NCI-H146 (cell line): ENCODE measurements at places on chromosomes 7 and 10.

DNA sequence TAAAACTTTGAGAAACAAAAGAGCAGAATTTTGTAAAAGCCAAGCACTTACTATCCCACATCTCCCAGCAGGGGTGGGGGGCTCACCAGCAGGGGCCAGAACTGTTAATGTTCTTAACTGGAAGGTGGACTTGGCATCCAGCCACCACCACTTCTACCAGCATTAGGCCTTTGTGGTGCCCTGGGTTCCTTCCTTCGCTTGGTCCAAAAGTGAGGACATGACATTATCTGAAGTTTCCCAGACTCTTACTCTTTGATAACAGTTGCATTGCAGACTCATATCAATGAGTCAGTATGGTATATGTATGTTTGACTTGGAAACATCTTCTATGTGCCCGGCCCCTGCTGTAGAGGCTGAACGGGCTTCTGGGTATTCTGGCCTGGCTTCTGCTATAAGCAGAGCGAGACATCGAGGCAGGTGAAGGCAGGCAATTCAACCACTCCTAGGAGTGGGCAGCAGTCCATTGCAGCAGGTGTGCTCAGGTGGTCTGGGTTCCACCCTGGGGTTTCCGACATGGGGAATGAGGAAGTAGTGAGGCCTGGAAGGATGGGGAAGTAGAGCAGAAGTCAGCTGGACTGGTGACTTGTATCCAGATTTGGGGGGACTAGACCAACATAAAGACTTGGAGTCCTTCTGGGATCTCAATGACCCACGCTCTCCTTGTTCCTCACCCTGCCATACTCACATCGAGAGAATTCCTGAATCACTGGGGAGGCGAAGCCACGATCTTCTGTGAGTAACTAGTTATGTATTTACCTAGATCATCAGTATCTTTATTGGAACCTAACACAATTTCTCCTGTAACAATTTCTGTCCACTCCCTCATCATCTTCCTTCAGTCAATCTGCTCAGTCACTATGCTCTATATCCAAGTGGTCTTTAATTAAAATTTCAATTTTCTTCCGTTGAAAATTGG is 4.1 kb downstream of the ZNF777 start:
- no peak for DNase-seq

- DNase-seq: no peak
Observed at GRCh38 chr7:21023841-21024484, 237.3 kb upstream of the SP8 start.

- DNase-seq: no peak
Observed at GRCh38 chr10:74922921-74923320, 96.5 kb downstream of the KAT6B start.

DNA sequence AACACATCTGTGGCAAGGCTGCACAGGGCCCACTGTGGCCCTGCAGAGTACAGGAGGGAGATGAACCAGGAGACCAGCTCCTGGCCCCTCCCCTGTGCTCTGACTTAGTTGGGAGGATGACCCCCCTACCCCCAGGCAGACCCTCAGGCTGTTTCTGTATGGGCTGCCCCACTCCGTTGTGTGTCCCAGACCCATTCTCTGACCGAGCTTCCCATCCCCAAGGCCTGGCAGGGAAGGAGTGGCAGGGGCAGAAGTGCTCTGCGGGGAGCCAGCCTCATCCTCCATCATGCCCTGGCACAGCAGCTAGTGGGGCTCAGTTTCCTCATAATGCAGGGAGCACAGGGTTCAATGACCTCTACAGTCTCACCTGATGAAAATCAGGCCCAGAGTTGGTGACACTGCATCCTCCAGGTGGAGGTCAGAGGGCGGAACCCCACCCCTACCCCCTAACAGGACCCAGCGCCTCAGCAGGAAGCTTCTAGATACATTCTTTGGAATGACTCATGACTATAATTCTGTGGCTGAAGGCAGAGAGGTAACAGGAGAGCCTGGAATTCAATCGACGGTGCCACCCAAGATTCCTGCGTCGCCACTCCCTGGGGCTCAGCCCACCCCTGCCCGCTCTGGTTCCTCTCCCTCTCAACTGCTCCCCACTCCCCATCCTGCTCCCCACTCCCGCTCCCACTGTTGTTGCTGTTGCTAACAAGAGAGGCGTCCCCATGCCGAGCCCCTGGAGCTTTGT is 18.2 kb downstream of the PODXL start:
- no peak for DNase-seq

DNA sequence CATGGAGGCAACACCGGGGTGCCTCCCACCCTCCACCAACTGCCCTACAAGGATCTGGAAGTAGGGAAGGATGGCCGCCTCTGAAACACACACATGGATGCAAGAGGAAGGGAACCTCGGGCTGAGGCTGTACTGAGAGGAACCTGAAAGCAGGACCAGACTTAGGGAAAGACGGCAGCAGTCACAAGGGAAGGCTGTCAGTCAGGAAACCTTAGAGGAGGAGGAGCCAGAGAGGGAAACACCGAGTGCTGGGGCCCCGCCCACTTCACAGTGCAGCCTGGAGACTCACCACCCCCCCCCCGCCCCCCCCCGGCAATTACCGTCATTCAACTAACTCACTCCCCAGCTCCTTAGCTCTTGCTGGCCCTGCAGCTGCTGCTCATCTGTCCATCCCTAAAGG is 2.5 kb downstream of the CYREN start:
- no peak for DNase-seq

GRCh38 chr7:117793521-117793920 is 79.7 kb downstream of the CTTNBP2 start:
- DNase-seq: no peak

DNA sequence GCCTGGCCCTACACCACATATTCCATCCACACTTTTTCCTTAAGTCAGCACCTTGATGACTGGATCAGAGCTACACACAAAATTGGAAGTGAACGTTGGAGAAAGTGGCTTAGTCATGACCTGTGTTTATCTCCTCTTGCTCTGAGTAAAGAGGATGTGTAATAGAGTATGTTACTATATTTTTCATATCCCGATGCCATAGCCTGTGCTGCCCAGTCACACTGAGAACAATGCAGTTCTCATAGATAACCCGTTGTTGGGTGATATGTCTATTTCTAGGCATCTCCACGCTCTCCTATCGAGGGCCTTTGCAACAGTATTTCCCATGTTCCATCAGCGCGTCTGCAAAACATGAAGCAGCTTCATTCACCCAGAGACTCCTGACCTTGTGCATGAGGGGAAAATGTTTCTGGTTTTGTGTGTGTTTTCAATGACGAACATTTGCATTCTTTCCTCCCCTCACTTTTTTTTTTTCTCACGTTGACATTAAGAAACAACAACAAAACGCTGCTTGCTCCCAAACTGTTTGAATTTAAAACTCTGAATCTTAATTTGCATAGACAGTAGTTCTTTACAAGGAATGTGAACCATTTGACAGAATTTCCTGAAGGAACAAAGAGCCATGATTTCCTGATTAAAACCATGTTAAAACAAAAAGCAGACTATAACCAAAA is 43.4 kb downstream of the GRK5 start:
- DNase-seq: no peak

DNA sequence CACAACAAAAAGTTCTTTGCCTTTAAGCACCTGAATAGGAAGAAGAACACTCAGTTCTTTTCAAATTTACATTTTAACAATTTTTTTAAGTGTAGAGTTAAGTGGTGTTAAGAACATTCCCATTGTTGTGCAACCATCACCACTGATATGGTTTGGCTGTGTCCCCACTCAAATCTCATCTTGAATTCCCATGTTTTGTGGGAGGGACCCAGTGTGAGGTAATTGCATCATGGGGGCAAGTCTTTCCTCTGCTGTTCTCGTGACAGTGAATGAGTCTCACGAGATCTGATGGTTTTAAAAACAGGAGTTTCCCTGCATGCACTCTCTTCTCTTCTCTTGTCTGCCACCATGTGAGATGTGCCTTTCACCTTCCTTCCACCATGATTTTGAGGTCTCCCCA is 155.7 kb downstream of the PLXNA4 start:
- no peak for DNase-seq

- no peak for DNase-seq
Observed at GRCh38 chr10:127872871-127873600, 19.7 kb downstream of the CLRN3 start.

DNA sequence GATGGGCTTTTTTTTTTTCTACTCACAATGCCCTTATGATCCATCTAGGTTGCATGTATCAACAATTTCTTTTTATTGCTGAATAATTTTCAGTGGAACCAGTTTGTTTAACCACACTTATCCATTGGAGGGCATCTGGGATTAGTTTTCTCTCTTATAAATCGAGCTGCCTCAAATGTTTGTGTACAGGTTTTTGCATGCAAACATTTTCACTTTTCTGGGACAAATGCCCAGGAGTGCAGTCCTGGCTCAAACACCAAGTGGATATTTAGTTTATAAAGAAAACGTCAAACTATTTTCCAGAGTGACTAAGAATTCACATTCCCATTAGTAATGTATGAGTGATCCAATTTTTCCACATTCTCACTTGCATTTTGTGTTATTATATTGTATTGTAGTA is 313.4 kb downstream of the CXCL12 start:
- no peak for DNase-seq

- no peak for DNase-seq
Observed at GRCh38 chr10:3763035-3763456, 22.0 kb downstream of the KLF6 start.

DNA sequence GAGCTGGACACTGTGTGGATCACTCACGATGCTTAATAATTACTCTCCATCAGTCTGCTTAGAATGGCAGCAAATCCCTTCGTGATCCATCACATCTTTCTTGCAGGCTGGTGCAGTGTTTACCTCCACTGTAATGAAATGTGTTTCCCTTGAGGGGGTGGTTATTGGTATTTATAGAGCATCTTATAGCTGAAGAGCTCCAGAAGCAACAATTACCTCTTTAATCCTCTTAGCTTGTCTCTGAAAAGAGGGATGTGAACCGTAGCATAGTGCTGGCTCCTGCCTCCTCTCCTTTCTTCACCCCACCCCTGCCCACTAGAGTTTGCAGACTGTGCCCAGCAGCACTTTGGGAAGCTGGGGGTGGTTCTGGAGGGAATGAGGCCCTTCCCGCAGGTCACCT is 132.6 kb downstream of the CAMK1D start:
- DNase-seq: no peak

DNA sequence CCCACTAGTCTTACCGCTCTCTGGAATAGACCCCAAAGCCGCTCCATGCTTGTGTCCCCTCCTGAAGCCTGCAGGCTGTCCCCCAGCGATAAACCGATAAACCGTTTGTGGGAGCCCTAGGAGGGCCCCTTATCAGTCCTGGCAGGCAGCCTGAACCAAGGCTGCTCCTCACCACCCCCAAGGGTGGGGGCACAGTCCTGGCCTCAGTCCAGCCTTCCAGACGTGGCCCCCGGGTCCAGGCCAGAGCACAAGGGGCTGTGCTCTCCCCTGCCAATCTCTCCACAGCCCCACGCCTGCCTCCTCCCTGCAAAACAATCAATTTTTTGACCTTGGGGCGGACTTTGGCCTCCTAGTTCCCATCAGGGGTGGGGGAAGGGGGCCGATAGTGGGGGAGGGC is at the start of gene TFR2:
TFR2 (minus strand) TSS at position 90 of the 397 bp plus-strand sequence; CDS start at position 47, 43 bp downstream.
- no peak for DNase-seq

DNA sequence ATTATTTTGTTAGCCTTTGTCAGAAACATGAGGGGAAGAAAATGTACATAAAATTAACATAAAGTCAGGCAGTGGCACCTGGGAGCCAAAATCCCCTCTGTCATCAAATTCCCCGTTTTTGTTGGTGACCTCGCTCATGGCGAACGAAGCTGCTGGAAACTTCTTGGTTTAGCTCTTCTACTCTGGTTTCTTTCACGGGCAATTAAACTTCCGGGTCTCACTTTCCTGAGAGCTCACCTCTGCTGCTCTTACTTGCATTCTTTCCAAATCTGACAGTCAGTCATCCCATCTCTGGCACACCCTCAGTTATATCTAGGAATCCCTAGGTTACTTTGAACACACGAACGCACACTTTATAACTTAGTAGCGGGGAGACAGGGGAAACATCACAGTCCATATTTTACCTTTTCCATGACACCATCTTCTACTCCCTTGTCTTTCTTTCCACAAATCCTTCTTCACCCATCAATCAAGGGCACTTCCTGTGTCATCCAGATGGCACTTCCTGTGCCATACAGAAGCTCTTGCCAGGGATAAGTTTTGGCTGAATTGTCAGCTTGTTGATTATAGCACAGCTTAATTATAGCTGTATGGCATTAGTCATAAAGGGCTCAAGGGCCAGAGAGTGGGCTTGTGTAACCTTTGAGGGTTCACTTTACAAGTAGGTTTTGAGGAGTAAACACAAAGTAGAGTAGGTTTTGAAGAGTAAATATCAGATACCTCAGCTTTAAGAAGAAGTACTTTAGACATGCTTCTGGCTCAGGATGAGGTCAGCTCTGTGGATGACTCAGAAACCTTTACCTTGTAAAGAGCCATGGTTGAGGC is 105.1 kb downstream of the GATA3 start:
- DNase-seq: no peak

DNA sequence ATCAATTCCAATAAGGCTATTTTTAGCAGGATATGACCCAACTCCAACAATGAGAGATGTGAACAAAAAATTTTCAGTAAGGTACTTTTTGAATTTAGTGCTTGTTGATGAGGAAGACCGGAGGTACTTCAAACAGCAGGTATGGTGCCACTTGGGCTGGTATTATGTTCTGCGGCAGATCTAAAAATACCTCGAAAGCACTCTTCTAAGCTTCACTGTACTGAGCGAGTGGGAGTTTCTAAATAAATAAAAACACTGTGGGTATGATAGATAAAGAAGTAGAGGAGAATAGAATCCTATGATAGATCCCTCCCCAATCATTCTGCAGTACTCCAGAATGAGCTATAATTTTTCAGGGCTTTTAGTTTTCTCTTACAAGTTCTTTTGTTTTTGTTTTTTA is 11.5 kb upstream of the SUPV3L1 start:
- DNase-seq: no peak
